ENCODE measurements at places on chromosomes 1 and 21.

- DNase-seq, result no peak
These were observed 14.0 kb upstream of the SGIP1 start for GRCh38 chr1:66519992-66520391.

- DNase-seq, result no peak
These were observed 6.8 kb downstream of the LAPTM5 start for GRCh38 chr1:30750731-30751291.

- no peak for DNase-seq
These were observed at the start of the genes DCST1 and DCST2 for GRCh38 chr1:155033524-155033923. TSS of gene DCST1 (plus strand) at chr1:155033824. CDS start at chr1:155034037, 213 bp downstream. TSS of gene DCST2 (minus strand) at chr1:155033781. CDS start at chr1:155033701, 80 bp downstream.

DNA sequence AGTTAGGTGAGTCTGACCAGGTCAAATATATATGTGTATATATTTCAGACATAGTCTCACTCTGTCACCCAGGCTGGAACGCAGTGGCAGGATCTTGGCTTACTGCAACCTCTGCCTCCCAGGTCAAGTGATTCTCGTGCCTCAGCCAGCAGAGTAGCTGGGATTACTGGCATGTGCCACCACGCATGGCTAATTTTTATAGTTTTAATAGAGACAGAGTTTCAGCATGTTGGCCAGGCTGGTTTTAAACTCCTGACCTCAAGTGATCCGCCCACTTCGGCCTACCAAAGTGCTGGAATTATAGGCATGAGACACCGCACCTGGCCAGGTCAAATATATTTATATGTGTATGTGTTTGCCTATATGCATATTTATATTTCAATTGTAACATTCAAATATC is 581.5 kb upstream of the B3GALT2 start:
- DNase-seq, result no peak

DNA sequence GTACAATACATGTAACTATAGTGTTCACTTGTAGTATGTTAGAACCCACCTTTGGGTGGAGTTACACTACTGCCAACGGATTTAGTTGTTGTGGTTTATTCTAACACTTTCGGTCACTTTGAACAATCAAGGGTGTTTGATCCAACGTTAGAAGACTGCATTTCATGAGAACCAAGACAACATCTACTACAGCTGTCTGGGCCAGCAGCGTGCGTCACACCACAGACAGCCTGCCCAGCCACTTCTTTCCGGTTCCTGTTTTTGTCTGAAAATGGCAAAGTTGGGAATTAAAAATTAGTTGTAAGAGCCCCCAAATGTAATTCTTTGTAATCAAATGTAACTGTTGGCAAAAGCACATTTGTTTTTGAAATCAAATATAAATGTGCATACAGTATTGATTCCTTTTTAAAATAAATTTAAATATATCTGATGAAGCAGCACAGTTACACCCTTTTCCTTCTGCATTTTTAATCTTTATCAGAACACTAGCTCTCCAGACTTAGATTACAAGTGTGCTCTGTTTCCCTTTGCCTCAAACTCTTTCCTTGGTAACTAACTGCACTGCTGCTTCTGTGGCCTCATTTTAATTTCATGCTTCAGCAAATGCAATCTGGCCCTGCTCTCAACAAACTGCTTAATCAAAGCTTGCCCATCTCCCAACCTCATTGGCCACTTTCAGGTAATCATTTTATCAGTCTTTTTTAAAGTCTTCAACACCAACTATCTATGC is 86.6 kb upstream of the DPH5 start:
- DNase-seq, result no peak

DNA sequence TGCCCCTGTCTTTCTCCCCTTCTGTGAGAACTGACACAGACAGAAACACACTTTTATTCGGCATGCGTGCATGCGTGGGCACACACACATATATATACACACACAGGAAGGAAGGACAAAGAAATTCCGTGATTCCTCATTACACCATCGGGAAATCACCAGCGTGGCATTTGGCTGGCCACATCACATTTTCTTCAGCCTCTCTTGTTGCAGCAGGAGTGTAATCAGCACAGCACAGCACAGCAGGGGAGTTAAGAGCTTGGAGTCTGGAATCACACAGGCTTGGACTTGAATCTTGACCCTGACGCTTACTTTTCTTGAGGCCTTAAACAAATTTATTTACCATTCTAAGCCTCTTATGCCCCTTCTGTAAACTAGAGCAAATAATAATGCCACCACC is 45.3 kb upstream of the EPHA8 start:
- no peak for DNase-seq

DNA sequence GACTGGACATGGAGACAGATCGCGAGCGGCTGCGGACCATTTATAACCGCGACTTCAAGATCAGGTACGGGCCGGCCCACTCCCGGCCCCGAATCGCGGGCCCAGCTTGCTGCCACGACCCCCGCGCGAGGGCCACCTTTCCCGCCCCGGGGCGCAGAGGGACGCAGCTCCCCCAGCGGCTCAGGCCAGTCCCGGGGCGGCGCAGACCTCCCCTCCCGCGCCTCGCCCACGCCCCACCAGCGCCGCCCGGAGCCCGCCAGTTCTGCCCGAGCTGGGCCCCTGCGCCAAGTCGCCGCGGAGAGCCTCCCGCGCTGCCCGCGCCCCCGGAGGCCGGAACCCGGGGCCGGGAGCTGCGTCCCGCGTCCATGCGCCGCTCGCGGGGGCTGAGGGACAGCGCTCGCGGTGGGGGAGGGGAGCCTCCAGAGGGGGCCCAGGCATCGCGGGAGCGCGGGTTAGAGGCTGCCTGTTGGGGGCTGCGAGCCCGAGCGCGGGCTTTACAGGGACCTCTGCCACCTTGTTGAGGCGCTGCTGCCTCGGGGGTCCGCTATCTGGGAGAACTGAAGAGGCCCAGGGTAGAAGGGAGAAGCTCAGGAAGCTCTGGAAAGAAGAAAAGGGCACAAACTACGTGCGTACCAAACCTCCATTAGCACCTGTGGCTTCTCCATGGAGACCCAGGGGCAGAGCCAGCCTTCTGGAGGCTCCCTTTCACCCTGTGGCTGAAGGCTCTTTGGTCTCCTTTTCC is 698 bp downstream of the MOV10 start:
- DNase-seq, result peak; percentile 70

DNA sequence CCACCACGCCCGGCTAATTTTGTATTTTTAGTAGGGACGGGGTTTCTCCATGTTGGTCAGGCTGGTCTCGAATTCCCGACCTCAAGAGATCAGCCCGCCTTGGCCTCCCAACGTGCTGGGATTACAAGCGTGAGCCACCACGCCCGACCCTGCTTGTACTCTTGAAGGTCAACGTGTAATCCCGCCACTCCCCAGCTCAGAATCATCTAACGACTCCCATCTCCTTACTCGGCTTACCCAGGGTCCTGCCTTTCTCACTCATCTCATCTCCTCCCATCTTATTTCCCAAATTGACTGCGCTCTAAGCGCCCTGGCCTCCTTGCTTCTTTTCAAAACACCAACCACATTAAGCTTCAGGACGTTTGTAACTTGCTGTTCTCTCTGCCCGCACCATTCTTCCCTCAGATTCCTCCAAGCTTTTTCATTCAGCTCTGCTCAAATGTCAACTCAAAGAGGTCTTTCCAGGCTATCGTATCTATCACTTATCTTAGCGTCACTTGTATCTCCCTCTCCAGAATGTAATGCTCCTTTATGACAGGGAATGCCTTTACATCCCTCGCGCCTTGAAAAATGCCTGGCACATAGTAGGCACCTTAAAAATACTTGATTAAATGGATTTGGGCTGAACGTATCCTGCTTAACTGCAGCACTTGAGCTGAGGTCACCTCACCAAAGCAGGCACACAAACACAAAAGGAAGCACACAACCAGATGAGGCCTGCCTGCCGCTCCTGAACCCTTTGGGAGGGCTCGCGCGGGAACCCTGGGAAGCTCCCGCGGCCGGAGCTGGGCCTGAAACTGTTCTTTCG is 1.4 kb upstream of the USP1 start:
- no peak for DNase-seq

GRCh38 chr1:11044849-11045427 is 2.1 kb downstream of the MASP2 start:
- DNase-seq, result peak; percentile 23

DNA sequence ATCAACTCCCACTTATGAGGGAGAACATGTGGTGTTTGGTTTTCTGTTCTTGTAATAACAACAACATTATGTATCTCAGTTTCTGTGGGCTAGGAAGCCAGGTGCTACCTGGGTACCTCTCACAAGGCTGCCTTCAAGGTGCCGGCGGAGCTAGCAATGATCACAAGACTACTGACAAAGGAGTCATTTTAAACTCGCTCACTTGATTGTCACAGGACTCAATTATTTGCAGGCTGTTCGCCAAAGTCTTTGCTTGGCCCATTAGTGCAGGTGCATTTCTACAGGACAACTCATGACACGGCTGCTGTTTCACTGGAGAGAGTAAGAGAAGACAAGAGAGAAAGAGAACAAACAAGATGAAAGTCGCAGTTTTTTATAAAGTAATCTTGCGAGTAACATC is 1237.4 kb upstream of the TMPRSS15 start:
- DNase-seq, result no peak

- no peak for DNase-seq
These were observed 317.4 kb upstream of the RUNX1 start for GRCh38 chr21:35366394-35367080.

DNA sequence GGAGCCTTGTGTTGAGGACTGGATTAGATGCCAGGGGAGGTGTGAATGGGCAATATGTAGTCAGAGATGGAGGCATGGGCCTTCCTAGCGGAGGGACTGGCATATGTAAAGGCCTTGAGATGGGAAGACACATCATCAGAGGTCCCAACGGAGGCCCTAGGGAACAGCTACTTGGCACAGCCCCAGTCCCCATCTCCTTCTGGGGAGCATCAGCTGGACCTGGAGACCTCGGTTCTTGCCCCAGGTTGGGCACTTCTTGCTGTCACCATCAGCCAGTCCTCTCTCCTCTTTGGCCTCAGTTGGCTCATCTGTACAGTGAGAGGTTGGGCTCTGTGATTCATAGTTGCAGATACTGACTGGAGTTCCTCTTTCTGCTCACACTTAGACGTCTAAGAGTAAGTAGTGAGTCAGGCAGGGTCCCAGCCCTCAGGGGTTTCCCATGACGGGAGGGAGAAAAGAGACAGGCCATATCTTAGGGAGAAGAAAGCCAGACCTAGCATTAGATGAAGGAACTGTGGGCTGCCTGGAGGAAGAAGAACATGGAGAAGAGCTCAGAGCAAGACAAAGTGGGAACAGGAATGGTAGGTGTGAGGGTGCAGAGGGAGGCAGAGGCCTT is 3.4 kb upstream of the MARCKSL1 start:
- DNase-seq, result peak; percentile 73

DNA sequence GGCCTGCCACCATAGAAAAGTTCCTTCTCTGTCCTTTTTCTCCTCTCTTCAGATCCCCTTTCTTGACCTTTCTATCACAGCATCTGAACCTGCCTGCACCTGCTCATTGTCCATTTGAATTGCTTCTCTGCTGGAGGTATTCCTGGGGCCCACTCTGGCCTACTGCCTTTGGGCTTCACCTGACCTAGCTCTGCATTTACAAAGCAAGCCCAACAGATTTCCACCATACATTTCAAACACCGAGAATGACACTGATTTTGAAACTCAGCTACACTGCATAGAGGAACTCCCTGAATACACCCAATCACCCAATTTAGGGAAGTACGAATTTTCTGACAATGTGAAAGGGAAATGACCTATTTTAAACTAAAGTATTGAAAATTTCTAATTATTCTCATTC is 284.5 kb upstream of the USP25 start:
- peak; percentile 43 for DNase-seq

DNA sequence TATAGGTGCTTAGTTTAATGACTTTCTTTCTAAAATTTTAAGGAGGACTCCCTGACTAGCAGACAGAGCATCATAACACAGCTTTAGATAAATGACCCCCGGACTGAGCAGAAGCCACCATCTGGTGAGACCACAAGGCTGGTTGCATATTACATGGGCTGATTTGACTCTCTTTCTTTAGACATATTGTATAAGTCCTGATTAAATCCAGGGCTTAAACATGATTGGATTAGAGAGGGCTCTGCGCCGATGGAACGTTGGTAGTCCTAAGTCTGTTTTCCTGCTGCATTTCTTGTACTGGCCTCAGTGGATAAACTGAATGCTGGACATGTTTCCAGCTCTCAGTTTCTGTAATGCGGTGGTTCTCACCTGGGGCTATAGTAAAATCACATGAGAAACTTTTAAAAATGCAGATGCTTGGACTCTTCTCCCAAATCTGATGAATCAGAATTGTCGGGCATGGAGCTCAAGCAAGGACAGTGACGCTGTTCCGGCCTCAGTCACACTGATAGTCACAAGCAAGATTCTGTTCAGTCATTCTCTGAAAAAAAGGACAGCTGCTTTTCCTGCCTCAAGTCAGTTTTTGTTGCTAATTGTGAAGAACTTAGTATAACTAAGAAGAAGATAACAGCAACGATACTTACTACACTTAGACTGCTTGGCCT is 16.6 kb downstream of the DDI2 start:
- no peak for DNase-seq

GRCh38 chr1:55359611-55360010 is 144.4 kb upstream of the USP24 start:
- no peak for DNase-seq

GRCh38 chr1:234614081-234614489 is 4.1 kb upstream of the IRF2BP2 start:
- DNase-seq, result no peak

GRCh38 chr1:56897150-56898004 is 42.8 kb downstream of the C8A start:
- DNase-seq, result no peak

DNA sequence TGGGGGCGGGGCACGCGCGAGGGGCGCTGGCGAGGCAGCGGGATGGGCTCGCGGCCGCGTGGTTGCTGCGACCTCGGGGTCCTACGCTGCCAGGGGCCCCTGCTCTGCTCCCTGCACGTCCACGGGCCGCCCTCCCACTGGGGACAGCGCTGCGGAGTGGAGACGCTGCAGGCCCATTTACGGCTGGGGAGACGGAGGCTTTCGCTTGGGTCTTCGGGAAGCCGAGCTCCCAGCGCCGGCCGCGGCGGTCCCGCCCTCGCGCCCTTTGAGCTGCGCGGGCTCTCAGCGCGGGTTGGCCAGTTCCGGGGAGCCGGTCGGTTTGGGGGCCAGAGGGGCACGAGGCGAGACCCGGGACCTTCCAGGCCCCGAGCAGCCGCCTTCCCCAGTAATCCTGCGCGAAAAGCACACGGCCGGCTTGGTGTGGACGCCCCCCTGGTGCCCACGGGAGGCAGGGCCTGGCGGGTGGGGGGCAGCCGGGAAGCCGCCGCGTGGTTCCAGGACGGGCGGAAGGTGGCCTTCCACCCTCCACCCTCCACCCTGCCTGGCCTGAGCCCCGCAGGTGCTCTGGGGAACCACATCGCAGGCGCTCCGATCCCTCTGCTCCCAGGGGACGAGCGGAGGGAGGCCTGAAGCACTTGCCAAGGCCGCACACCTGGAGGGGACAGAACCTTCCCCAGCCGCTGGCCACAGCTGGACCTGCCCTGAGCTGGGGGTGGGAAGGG is 570 bp upstream of the PEX10 start:
- peak; percentile 81 for DNase-seq

- no peak for DNase-seq
These were observed 4.2 kb downstream of the TTC39A start for GRCh38 chr1:51325878-51326755.

- DNase-seq, result no peak
These were observed 89.0 kb upstream of the HMCN1 start for GRCh38 chr1:185645162-185645640.

- DNase-seq, result no peak
These were observed 88.5 kb upstream of the SLC2A1 start for GRCh38 chr1:43047135-43047534.
